T-helper 9 cell (primary cell): ENCODE measurements at places on chromosomes 13 and 19.

DNA sequence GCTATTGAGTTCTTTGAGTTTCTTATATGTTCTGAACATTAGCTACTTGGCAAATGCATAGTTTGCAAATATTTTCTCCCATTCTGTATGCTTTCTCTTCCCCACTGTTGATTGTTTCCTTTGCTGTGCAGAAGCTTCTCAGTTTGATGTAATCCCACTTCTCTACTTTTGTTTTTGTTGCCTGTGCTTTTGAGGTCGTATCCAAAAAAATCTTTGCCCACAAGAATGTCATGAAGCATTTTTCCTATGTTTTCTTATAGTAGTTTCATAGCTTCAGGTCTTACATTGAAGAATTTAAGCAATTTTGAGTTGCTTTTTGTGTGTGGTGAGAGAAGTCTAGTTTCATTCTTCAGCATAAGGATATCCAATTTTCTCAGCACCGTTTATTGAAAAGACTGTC lies 536.7 kb upstream of the ARGLU1 start:
- no peak for DNase-seq

- no peak for DNase-seq
Measured at GRCh38 chr19:38033658-38034491, 126.9 kb downstream of the SIPA1L3 start.

DNA sequence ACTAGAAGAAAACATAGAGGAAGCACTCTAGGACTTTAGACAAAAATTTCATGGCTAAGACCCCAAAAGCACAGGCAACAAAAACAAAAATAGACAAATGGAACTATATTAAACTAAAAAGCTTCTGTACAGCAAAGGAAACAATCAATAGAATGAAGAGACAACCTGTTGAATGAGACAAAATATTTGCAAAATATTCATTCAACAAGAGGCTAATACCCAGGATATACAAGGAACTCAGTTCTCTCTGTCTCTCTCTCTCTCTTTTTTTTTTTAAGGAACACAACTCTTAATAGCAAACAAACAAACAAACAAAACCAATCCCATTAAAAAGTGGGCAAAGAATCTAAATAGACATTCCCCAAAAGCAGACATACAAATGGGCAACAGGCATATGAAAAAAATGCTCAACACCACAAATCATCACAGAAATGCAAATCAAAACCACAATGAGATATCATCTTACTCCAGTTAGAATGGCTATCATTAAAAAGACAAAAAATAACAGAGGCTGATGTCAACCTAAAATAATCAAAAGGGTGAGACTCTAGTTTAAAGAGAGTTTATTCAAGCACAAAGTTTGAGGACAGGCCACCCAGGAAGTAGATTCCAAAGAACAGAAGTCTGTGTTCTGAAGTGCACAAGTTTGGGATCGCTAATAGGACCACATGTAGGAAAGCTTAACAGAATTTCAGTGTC lies 27.1 kb upstream of the SLC7A9 start:
- no peak for DNase-seq

DNA sequence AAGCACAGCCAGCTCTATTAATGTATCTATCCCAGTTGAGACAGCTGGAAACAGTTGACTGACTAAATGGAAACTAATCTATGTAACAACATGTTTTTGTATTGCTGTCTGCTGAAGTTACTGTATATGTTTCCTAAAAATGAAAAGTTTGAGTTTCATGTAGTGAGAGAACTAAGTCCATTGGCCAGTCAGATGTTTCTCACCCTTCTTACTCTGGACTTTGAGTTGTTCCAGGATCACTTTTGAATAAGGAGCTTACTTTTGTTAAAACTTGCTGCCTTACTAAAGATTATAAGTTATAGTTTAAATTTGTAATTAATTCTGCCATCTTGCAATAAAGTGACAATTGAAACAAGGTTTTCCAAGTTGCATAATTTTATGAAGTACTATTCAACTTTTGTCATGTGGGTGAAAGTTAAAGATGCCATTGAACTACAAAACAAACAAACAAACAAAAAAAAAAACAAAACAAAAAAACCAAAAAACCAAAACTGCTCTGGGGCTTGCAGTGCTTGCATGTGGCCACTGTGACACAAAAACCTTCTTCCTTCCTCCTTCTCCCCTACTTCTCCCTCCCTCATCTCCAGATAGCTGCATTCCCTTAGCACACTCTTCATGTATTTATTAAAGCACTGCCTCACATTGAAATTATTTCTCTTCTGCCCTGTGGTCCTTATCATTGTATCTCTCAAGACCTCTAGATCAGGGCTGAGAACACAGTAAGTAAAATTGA lies 15.3 kb downstream of the WDFY2 start:
- no peak for DNase-seq

- DNase-seq, result no peak
Measured at GRCh38 chr13:69857183-69857821, 250.3 kb upstream of the ATXN8OS start.

DNA sequence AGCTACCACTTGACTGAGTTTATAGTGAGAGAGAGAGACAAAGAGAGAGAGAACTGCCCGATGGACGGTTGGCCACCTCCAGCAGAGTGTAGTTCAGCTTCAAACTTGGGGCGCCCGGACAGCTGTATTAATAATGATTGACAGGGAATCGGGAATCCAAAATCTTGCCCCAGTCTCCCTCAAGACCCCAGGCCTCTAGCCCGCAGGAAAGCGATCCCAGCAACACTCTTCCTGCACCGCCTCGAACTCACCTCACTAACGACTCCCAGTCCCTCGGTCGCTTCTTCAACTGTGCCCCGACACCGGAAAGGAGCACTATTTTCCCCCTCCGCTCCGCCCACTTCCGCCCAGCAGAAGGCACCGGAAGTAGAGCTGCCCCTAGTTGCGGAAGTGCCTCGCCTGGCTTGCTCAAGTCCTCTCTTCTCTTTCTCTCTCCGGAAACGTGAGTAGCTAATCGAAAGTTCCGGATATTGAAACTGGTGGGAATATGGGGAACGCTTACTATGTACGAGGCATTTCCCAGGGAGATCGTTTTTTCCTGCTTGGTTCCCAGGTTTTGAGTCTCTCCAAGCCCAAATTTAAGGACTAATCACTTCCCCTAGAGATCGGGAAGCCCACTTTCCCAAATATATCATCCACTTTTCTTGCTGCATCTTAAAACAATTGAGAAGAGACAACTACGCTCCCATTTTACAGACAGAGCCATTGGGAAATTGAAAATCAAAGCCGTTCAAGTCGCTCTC lies at the start of gene NOSIP:
TSS of gene NOSIP (minus strand) at position 293 of the 743 bp plus-strand sequence. CDS start 19,865 bp downstream, outside the sequence.
- peak; percentile 92 for DNase-seq

DNA sequence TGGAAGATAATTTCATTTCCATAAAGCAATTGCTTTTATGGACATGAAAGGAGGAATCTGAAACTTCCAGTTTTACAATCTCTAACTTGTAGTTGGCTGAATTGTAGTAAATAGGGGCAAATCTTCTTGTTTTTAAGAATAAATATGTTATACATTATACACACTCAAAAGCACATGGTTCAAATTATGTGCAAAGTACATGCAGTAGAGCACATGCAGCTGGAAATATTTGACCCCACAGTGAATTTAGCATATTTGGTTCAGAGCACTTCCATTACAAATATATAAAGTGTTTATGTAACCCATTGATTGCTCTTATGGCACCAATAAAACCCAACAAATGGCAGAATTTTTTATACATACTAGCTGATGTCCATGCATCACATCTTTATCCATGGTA lies 180.5 kb downstream of the IRS2 start:
- no peak for DNase-seq

GRCh38 chr19:57708641-57709361 lies at the start of gene ZNF154:
TSS of gene ZNF154 (minus strand) at chr19:57709204. CDS start at chr19:57708971, 233 bp downstream.
- DNase-seq, result no peak

DNA sequence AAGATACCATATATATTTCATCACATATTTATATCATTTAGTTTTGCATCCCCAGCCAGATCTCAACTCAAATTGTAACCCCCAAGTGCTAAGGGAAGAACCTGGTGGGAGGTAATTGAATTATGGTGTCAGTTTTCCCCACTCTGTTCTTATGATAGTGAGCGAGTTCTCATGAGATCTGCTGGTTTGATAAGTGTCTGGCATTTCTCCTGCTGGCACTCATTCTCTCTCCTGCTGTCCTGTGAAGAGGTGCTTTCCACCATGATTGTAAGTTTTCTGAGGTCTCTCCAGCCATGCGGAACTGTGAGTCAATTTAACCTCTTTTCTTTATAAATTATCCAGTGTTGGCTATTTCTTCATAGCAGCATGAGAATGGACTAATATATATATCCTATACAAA lies 462.5 kb upstream of the SLITRK5 start:
- no peak for DNase-seq

GRCh38 chr13:21522847-21523246 lies 63.7 kb upstream of the ZDHHC20 start:
- DNase-seq, result no peak

DNA sequence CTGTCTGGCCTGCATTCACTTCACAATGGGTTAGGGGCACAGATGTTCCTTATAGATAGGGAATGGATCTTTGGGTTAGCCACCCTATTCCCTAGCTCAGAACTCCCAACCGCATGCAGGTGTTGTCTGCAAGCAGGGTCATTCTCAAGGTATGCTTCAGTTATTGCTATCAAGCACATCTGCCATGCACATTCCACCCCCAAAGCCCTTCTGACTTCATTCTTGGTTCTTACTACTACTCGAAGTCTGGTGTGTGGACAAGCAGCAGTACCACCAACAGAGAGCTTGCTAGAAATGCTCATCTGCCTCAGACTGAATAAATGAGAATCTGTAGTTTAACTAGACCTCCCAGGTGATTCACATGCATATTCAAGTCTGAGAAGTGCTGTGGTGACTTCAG lies 31.3 kb downstream of the SERPINE3 start:
- no peak for DNase-seq

GRCh38 chr13:37277435-37278144 lies 172.1 kb upstream of the CSNK1A1L start:
- DNase-seq, result no peak

- no peak for DNase-seq
Measured at GRCh38 chr19:37845932-37846331, 60.5 kb downstream of the WDR87 start.
